ENCODE measurements at places on chromosomes 7 and 10. TPM values are rescaled to one million over a fixed set of nuclear protein-coding genes. Genes with fewer than 3 reads are reported as not detected.

DNA sequence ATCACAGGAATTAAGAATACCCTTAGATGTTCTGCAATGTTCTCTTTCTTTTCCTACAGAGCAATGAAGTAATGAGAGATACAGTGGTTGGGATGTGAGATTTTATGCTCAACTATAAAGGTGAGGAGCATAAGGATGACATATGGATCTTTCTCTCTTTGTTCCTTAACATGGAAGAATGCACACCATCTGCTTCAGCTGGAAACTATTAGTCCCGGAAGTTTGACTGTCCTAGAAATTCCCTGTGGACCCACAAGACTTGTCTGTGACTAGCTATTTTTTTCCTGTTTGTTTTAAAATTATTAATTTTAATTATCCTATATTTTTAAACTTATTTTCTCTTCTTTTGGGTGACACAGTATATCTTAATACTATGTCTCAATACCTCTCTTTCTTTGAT, 80.2 kb downstream of the DKK1 start:
- H3K4me1 ChIP-seq = no peaks in the 10 kb centered on the region
- no peak overlapping the region for H3K27ac ChIP-seq
- no peaks in the 10 kb centered on the region for H3K36me3 ChIP-seq
- H3K4me3 ChIP-seq = no peak overlapping the region

- no peak overlapping the region for H3K27ac ChIP-seq
- DNase-seq = no peak
- H3K36me3 ChIP-seq = peaks cover 7% of the 10 kb centered on the region
- H3K4me3 ChIP-seq = no peak overlapping the region
Measured at GRCh38 chr7:738241-738640, 11.2 kb upstream of the PRKAR1B start.

GRCh38 chr7:41916450-41916927, 213.6 kb upstream of the INHBA start:
- H3K4me1 ChIP-seq = no peaks in the 10 kb centered on the region
- H3K27me3 ChIP-seq = no peaks in the 10 kb centered on the region
- H3K36me3 ChIP-seq = no peaks in the 10 kb centered on the region

GRCh38 chr7:55895021-55895420, 7.8 kb downstream of the ZNF713 start:
- no peaks in the 10 kb centered on the region for H3K4me1 ChIP-seq
- no peak overlapping the region for H3K4me3 ChIP-seq
- no peak for DNase-seq
- H3K27ac ChIP-seq = no peak overlapping the region

GRCh38 chr10:74558403-74558802, 268.0 kb upstream of the KAT6B start:
- H3K4me3 ChIP-seq = no peak overlapping the region
- H3K27me3 ChIP-seq = no peaks in the 10 kb centered on the region
- no peaks in the 10 kb centered on the region for H3K36me3 ChIP-seq

- DNase-seq = no peak
- H3K4me1 ChIP-seq = no peaks in the 10 kb centered on the region
- no peak overlapping the region for H3K4me3 ChIP-seq
- H3K36me3 ChIP-seq = no peaks in the 10 kb centered on the region
- no peaks in the 10 kb centered on the region for H3K27me3 ChIP-seq
Measured at GRCh38 chr10:16030562-16030961, 170.3 kb upstream of the MINDY3 start.

The DNA2 gene
- total RNA-seq = 41.8 TPM
